Spleen (tissue), 13 donors: ENCODE measurements at places on chromosomes 12 and 14.

- no peak for DNase-seq
Measured at GRCh38 chr14:71799841-71800240, 132.4 kb upstream of the RGS6 start.

- DNase-seq = no peak
Measured at GRCh38 chr12:113271853-113272561, 50.7 kb downstream of the TPCN1 start.

DNA sequence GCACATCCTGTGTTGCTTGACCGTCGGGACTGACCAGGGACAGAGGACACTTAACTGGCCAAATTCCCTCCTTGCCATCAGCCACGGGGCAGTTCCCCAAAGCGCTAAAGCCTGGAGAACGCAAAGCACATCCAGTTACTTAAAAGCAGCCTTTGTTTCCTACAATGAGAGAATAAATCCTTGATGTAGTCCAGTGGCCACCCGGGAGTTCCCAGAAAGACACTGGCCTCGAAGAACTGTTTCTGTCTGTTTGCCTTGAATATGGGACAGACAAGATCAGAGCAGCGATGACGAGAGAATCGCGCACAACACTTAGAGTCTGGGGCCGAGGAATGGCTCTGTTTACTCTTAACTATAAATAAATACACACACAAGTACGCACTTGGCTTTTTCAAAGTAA, 102.2 kb downstream of the TNFAIP2 start:
- no peak for DNase-seq

DNA sequence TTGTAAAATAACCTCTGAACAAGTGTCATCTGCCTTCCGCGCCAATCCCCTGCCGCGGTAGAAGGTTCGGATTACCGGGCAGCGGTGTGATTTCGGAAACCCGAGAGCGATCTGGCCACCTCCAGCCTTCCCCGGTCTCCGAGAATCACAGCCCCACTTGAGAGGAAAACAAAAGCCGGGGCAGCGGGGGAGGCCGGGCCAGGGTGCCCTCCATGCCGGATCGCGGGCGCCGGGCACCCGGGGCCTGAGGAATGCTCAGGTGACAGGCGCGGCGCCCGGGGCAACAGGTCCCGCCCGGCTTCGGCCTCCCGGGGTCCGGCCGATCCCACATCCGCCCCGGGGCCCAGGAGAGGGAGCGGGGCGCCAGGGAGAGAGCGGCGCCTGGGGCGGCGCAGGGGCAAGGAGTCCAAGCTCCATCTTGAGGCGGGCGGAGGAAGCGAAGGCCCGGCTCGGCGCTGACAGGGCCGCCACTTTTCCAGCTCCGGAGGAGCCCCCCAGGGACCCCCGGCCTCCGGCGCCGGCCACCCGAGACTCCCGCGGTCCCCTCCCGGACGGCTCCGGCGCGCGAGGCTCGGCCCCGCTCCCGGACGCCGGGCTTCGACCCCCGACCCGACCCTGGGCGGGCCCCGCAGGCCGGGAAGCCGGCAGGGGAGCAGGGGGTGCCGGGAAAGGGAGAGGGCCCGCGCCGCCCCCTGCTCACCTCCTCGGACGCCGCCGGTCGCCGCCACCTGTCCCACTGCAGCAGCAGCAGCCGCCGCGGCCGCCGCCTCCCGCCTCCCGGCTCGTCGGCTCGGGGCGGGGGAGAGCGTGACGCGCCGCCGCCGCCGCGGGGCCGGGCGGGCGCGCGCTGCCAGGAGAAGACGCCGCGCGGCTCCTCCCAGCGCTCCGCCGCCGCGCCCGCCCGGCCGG, at the start of gene CLIP1:
Gene CLIP1 (minus strand): TSS at position 849 of the 909 bp plus-strand sequence. CDS start 42,217 bp downstream, outside the sequence.
- DNase-seq = peak; percentile 92
